ENCODE measurements at places on chromosomes 2 and 18. TPM values are rescaled to one million over a fixed set of nuclear protein-coding genes. Genes with fewer than 3 reads are reported as not detected.

- no peak for DNase-seq
These were observed 110.2 kb downstream of the OLA1 start for GRCh38 chr2:174138161-174138560.

- DNase-seq, result no peak
These were observed 432.9 kb upstream of the MYT1L start for GRCh38 chr2:2764001-2764355.

- DNase-seq, result no peak
These were observed 46.3 kb downstream of the PMS1 start for GRCh38 chr2:189830510-189830909.

GRCh38 chr2:29206941-29207340, 91.7 kb downstream of the CLIP4 start:
- DNase-seq, result no peak

DNA sequence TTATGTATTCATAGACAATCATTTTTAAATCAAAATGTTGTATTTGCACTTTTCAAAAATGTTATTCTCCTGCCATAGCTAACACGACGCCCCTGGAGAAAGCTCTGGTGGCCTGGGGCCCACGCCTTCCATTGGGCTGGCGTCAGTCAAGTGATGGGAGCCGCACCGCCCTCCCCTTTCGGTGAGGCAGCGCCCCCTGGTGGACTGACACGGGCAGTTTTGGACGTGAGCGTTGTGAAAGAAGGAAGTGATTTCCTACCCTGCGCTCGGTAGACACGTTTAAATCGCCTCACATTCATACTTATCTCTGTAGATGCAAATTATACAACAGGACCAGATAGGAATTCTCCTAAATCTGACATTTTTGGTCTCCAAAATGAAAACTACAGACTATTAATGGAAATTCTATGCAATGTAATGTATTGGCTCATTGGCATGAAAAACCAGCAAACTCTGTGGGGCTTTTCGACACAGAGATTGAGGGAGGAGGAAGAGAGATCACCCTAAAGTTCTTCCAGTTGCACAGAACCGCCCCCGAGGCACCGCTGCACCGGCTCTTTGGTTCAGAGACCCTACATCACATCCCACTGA, 326.2 kb upstream of the SOX11 start:
- DNase-seq, result peak; percentile 3

DNA sequence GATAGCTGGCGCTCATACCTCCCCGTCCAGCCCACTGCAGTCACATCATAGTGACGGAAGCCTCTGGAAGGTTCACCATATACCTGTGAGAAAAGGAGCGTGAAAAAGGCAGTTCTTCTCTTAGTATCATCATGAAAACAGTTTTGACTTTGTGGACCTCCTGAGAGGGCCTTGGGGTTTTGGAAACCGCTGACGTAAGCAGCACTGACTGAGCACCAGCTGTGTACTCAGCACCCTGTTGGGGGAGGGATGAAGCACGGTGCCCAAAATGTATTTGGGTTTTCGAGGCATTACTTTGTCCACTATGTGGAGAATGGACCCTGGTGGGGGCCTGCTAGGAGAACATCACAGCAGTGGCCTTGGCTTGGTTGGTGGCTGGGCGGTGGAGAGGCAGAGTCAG, 5.4 kb downstream of the SCLY start:
- DNase-seq, result no peak

DNA sequence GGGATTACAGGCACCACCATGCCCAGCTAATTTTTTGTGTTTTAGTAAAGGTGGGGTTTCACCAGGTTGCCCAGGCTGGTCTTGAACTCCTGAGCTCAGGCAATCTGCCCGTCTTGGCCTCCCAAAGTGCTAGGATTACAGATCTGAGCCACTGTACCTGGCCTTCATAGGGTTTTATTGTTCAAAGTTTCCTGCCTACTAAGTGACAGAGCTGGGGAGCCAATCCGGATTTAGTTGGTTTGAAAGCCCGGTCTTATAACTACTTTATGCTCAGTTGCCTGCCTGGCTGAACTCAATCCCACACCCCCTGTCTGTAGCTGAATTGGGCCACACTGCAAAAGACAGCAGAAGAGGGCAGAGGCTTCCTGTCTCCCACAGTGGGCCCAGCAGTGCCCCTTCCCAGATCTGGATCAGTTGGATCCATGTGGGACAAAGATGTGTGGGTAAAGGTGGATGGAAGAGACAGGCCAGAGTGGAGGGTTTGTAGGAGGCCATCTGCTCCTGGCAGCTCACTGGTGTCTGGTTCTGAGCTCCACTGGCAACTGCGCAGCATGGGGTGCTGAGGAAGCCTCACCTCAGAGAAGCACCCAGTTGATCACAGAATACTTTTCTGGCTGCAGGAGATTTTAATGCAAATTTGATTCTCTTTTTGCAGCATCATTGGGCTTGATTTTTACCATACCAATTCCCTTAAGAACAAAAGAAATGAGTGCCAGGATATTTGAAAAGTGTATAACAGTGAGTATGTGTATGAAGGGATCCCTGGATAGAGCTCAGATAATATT, 144.9 kb downstream of the DDX1 start:
- DNase-seq, result no peak

DNA sequence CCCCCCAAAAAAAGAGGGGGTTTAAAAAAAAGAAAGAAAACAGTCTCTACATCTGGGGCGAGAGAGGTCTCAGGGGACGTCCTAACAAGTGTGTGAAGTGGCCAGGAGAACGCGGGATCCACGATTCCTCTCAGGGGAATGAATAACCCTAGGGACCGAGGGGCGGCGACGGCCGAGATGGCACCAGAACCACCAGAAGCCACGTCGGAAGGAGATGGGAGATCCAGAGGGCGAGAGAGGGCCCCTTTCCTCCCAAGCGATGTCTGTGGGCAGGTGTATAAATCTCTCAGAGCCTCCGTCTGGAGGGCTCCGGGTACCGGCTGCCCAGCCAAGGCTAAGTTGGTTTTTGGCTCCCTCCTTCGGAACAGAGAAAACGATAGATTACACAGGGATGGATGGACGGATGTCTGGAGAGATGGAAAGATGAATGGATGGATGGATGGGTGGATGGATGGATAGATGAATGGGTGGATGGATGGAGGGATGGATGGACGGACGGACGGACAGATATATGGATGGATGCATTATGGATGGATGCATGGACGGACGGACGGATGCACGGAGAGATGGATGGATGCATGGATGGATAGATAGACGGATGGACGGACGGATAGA, 1.7 kb downstream of the EPHA4 start:
- DNase-seq, result peak; percentile 19

DNA sequence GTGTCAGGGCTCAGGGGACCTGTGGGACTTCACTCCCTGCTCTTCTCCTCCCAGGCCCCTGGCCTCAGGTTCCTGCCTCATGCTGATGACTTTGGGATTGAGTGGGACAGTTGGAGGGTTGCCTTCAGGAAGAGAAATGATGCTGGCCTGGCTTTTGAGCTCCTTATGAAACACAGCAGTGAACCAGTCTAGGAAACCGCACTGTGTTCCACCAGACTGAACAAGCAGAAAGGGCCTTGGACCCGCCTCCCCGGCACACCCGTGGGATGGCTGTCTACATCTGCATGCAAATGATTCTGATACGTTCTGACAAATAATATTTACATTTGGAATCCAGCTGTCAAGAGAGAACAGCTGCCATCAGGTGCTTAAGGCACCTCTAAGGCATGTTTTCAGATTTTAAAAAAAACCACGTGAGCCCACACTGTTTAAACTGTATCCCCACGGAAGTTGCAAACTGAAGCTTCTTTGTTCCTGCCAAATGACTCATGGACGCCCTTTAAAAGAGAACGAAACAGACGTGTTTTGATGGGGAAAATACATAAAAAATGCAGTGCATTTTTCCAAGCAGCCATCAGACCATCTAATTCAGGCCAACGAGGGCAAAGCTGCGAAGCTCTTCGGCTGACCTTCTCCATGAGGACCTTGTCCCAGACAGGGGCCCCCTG, 27.6 kb upstream of the ASAP2 start:
- peak; percentile 92 for DNase-seq

- DNase-seq, result peak; percentile 13
These were observed 106.9 kb downstream of the LIPG start for GRCh38 chr18:49668574-49669275.

DNA sequence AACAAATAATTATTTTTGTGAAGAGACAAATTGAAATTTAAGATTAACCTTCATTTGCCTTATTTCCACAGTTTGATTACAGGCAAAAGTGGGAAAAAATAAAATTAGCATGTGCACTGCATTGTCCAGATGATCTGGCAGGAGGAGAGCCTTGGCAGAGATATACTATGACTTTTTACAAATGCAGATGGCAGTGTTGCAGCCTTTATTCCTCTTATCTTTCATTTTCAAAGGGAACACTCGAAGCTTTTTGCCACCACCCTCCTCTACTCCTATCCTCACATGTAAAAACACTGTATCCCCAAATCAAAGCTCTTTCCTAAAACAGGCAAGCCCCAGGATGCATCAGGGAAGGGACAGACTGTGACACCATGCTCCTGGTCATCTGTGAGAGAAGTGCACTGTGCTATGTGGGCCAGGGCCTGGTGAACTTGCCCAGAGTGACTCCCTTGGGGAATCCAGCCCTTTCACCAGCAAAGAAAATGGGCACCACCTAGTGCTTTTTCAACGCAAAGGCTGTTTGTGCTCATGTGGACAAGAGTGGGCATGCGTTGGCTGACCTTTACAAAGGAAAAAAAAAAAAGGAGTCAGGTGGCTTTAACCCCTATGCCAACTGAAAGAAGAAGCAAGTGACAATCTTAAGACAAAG, 74.7 kb upstream of the ETAA1 start:
- peak; percentile 79 for DNase-seq

GRCh38 chr2:71700658-71701397, 247.5 kb downstream of the DYSF start:
- no peak for DNase-seq

GRCh38 chr2:191835539-191836350, 11.1 kb downstream of the CAVIN2 start:
- DNase-seq, result peak; percentile 43

DNA sequence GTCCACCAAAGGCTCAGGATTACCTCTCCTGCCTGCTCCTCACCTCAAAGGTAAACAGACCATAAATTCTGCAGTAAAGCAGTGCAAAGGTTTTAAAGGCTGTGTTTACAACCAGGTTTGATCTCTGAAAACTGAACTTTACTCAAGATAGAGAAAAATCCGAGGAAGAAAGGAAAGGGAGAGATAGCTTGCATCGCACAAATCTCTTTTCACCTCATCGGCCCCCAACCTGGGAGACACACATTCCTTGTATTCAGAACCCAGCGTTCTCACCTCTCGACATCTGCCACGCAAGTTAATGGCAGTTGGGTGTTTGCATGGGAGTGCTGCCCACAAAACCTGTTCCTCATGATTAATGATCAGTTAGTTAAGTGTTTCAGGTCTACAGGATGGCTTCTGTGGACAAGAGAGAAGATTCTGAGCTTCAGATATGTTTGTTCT, 72.6 kb downstream of the GATA6 start:
- DNase-seq, result no peak

GRCh38 chr2:71466301-71467179, 13.2 kb downstream of the DYSF start:
- DNase-seq, result no peak

- DNase-seq, result peak; percentile 38
These were observed 67.7 kb upstream of the L3MBTL4 start for GRCh38 chr18:6482198-6482977.

DNA sequence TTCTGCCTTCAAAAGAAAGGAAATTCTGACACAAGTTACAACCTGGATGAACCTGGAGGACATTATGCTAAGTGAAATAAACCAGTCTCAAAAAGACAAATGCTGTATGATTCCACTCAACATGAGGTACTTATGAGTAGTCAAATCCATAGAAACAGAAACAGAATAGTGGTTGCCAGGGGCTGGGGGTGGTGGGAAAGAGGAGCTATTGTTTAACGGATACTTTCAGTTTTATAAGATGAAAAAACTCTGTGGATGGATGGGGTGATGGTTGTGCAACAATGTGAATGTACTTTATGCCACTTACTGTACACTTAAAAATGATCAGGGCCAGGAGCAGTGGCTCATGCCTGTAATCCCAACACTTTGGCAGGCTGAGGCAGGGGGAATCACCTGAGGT, 15.4 kb downstream of the SLC35F5 start:
- no peak for DNase-seq

Gene CFAP65
- total RNA-seq, result not detected

Gene DPYSL5
- total RNA-seq, result not detected

Gene UBE2F
- 74.4 TPM for total RNA-seq

Gene GALNT3
- total RNA-seq, result 56.7 TPM

Gene GRP
- total RNA-seq, result not detected
